ENCODE measurements at places on chromosomes 16 and 17.

- no peak for DNase-seq
Measured at GRCh38 chr16:87380403-87380802, 3.2 kb downstream of the FBXO31 start.

DNA sequence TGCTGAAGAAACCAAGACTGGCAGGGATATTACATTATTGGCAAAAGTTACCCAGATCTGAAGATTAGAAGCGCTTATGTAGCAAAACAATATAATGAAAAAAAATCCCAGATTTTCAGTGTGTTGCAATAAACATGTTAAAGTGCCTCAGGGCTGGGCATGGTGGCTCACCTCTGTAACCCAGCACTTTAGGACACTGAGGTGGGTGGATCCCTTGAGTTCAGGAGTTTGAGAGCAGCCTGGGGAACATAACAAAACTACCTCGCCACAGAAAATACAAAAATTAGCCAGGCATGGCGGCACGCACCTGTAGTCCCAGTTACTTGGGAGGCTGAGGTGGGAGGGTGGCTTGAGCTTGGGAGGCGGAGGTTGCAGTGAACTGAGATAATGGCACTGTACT, 6.8 kb downstream of the ZNF207 start:
- DNase-seq, result no peak

GRCh38 chr17:81176666-81177065, 10.6 kb upstream of the AATK start:
- DNase-seq, result no peak

DNA sequence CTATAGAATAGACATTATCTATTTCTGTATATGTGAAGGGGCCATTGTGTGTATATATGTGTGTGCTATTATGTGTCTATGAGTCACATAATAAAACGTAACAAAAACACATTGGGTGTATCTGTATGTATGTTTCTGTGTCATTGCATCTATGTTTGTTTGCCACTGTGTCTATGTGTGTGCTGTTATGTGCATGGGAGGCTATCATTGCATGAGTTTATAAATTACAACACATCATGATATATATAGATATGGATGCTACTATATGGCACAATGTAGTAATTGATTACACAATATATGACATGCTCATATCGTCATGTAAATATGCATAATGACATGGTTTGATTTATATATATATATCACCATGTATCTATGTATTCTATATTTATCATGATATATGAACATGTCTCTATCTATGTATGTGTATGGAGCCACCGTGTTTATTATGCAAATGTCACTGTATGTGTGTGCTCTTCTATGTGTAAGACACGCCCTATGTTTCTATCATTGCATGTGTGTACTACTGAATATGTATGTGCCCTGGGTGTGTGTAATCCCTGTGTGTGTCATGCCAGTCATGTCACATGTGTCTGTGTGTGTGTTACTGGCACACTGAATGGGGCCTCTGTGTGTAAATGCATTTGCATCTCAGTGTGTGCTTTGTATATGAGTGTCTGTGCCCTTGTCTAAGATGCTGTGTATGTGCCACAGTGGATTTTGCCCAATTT, 1.4 kb upstream of the TSPOAP1 start:
- DNase-seq, result no peak

- no peak for DNase-seq
Measured at GRCh38 chr17:17066021-17066420, 23.8 kb downstream of the MPRIP start.

DNA sequence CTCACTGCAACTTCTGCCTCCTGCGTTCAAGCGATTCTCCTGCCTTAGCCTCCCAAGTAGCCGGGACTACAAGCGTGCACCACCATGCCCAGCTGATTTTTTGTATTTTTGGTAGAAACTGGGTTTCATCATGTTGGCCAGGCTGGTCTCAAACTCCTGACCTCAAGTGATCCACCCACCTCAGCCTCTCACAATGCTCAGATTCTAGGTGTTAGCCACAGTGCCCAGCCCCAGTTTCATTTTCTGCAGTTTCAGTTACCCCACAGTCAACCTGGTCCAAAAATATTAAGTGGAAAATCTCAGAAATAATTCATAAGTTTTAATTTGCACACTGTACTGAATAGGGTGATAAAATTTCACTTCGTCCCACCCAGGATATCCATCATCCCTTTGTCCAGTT, 28.7 kb downstream of the KNOP1 start:
- DNase-seq, result no peak

GRCh38 chr17:1255041-1255440, 15.2 kb upstream of the BHLHA9 start:
- no peak for DNase-seq

DNA sequence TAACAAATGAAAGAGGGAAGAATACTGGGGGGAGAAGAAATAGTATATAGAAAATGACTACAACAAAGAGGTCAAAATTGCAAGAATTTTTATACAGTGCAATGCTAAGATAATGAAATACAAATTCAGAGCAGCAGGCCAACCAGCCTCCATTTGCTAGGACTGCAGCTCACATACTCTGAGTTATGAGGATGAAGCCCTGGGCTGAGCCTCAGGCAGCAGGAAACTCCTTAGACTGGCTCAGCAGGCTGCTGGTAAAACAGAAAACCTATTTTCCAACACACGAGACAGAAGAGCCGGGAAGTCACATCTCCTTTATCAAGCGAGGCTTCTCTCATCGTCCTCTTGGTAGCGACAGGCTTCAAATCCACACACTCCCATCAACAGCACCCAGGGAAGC, 296.5 kb downstream of the SLC39A11 start:
- DNase-seq, result no peak

- DNase-seq, result peak; percentile 15
Measured at GRCh38 chr16:4846503-4846900, 586 bp downstream of the GLYR1 start.

- no peak for DNase-seq
Measured at GRCh38 chr17:17852930-17853329, 16.1 kb upstream of the SREBF1 start.

DNA sequence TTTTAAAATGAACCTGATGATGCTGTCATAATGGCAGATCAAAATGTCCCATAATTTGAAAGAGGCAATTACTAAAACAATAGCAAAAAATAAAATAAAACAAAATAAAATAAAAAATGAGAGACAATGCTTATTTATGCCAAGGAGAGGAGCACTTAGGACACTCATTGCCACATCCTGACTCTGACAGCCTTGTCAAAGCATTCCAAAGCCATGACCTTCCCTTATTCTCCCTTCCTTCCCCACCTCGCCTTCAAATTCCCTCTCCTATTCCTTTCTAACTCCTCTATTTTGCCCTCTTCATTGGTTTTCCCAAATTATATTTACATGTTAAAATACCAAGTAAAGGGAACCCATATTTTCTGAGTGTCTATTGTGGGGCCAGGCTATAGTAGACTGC, 220.0 kb downstream of the CDH13 start:
- DNase-seq, result no peak

- no peak for DNase-seq
Measured at GRCh38 chr17:40564195-40564882, 933 bp downstream of the CCR7 start.

DNA sequence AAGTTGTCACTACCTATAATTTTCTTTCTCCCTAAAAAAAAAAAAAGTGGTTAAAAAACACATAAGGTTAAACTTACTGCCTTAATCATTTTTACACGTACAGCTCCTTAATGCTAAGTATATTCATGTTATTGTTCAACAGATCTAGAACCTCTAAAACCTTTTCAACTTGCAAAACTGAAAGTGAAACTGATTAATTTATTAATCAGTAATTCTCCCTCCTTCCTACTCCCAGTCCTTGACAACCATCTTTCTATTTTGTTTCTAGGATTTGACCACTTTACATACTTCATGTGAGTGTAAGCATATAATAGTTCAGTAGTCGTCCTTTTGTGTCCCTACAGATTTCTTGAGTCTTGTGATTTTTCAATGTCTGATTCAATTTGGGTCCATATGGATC, 251.4 kb upstream of the KIF2B start:
- no peak for DNase-seq

DNA sequence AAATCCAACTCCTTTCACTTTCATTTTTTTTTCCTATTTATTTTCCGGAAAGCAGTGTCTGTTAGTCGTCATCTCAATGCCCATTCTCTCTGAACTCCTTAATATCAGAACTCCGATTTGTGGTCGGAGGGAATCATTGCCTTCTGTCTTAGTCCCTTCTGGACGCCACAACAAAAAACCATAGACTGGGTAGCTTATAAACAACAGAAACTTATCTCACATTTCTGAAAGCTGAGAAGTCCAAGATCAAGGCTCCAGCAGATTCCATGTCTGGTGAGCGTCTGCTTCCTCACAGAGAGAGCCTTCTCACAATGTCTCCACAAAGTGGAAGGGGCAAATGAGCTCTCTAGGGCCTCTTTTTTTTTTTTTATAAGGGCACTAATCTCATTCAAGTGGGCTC, 296.6 kb upstream of the CDH11 start:
- DNase-seq, result no peak

Measured in HuH-7 (cell line).